ENCODE measurements at places on chromosomes 2 and 18.

- no peak for DNase-seq
Measured at GRCh38 chr2:158497486-158497885, 40.7 kb downstream of the PKP4 start.

GRCh38 chr2:217593732-217594131 is 409.1 kb downstream of the TNS1 start:
- no peak for DNase-seq

GRCh38 chr18:39761273-39761672 is 2193.8 kb upstream of the PIK3C3 start:
- no peak for DNase-seq

DNA sequence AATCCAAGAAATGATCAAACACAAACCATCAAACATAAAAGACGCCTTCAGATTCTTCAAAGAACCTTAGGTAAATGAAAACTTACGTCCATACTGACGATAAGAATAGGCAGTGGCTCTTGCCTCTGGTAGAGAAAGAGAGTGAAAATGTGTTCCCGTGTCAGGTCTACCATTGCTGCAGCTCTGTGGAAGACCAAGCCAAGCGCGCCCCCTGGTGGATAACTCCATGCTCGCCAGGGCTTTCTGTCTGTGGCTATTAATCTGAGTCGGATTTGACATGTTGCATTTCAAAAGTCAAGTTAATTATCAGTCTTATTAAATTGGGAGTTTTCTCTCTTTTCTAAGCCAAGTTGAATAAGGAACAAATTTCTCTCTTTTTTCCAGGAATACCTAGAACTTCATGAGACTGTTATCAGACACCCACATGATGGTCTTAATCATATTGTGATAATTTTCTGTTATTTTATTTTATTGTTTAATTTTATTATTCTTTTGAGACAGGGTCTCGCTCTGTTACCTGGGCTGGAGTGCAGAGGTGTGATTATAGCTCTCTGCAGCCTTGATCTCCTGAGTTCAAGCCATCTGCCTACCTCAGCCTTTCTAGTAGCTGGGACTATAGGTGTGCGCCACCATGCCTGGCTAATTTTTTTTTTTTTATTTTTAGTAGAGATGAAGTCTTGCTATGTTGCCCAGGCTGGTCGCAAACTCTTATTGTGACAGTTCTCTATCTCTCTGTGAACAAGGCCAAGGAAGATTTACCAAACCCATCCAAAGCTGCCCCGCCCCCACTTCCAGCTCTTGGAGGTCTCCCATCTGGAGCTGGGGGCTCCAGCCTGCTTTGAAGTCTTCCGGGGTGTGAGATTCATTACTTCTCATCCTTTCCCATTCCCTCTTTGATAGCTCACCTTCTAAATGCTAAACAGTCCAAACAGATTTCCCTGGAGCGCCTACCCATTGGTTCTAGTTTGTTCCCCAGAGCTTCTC is 15.8 kb upstream of the ZAP70 start:
- DNase-seq: peak; percentile 88

GRCh38 chr2:212970132-212970531 is 181.3 kb downstream of the IKZF2 start:
- no peak for DNase-seq

DNA sequence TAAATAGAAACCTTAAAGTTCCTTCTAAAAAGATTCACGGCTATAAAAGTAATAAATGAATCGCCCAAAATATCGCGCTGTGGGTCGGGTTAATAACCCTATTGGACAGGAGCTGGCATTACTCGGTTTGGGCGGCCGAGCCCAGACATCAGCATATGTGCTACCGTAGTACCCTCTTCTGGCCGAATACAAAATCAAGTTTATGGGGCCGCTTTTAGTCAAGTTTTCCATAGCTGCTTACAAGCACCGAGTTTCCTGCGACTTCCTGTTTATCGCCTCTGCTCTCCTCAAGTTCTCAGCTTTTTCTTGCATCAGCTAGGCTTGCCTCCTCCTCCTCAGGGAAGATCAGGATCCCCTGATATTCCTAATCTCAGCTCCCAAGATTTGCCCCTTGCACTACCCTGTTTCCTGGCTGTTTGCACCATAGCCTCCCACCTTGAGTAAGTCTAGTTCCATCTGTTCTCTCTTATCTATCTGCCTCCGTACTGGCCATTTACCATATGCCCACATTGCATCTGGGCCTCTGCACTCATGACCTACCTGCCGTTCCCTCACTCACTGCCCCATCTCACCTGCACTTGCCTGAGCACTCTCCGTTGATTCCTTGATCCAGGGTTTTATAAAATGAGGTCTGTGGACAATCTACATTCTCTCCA is 56.1 kb downstream of the SLC35F5 start:
- no peak for DNase-seq

DNA sequence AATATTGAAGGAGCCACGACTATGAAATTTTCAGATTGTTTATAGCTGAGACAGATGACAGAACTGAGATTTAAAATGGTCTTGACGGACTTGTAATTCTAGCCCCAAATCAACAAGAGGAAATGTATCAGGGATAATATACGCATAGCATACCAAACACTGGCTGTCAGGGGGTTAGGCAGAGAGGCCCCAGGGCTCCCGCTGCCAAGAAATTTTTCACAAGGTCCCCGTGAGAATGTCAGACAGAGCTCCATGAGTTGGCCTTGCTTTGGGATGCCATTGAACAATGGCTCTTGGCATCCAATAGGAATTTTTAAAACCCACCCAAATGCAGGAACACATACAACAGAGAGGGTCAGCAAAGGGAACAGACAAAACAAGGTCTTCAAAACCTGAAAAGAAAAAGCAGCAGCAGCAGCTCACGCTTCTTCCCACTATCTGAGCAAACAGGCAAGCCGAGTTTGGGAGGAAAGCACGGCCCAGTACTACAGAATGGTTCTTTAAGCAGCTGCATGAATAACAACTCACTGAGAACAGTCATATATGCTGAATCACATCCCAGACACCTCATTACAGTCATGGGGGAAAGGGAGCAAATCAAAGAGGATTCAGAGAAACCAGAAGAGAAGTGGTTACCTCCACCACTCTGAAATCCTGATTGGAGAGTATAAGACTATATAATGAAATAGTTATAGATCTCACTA is 445.6 kb downstream of the RND3 start:
- DNase-seq: no peak

DNA sequence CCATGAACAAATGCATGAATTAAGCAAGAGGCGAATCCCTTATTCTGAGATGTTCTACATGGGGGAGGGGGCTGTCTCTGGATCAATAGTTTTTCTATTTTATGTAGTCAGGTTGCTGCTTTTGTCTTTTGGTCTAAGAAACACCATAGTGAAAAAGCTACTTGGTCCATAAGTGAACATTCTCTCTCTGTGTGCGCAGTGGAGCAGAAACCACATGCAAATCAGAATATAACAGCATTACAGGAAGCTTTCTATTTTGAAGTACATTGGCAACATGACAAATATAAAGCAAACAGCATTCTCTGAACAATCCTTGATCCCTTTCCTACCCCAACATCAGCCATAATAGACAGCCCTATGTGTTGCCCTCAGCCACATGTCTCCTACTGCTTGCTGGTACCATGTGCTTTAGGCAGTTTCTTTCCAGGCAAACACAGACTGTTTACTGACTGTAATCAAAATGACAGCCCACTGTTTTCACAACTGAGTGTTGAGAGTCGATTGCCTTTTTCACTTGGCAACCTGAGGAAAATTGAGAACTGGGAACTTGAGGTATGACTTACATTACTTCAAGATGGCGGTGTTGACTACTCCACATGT is 10.6 kb downstream of the SCN3A start:
- DNase-seq: no peak
